NCI-H1092 treated with DMSO at 0.1 percent for 48 hours (cell line): ENCODE measurements at places on chromosomes 11 and 22.

- no peak for DNase-seq
Measured at GRCh38 chr11:16543642-16544041, 187.3 kb upstream of the SOX6 start.

- DNase-seq = no peak
Measured at GRCh38 chr11:73414977-73415651, 38.9 kb downstream of the RELT start.

DNA sequence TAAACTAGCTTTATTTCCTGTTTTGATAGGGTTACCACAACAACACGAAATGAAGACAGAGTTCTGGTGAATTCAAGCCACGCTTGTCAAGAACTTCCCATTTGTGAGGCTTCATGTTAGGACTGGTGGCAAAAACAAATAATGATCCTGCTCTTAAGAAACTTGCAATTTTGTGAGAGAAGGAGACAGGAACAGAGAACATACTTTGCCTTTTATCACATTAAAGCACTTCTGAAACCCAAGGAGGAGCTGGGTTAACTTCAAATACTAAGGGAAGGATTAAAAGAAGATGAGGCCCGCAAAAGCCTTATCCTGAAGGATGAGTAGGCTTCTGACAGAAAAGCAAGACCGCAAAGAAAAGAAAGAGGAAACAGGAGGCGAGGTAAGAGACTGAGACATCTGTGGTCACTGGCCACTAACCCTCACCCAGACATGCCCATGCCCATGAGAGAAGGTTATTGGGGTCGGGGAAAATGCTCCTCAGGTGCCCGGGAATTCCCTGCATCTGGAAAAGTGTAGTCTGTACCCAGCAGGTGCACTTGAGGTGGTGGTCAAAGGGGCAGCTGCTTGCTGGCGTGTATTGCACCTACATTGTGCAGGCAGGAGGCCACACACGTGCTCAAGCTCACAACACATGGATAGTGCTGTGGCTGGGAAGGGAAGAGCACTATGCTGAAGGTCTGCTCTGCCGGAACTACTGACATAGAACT, 50.5 kb downstream of the MAPK1 start:
- no peak for DNase-seq

DNA sequence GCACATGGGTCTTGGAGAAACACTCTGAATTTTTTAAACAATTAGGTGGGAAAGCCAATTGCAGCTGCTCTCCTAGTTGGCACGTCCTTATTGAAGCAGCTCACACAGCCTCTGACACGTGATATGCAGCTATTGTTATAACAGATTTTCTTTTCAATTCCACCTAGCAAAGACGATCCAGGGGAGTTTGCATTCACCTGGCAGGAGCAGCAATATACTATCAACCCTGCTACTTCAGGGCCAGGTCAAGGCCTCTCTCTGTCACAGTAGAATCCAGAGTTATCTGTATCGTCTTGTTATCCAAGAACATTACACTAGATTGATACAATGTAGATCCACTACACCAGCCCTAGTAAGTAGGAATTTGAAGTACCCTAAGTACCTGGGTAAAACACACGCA, 8.3 kb downstream of the KRTAP5-11 start:
- DNase-seq = no peak

GRCh38 chr11:34316347-34317035, 41.3 kb downstream of the ABTB2 start:
- DNase-seq = no peak

- DNase-seq = no peak
Measured at GRCh38 chr11:92812841-92813240, 156.6 kb upstream of the MTNR1B start.

GRCh38 chr11:289712-290620, 1.0 kb downstream of the PGGHG start:
- no peak for DNase-seq

GRCh38 chr11:36205536-36205935, 83.7 kb downstream of the COMMD9 start:
- DNase-seq = no peak

- DNase-seq = peak; percentile 87
Measured at GRCh38 chr11:59611570-59612565, 3.7 kb downstream of the OSBP start.

- DNase-seq = no peak
Measured at GRCh38 chr22:44305888-44306287, 6.9 kb downstream of the SHISAL1 start.

GRCh38 chr11:75498556-75499255, 27.0 kb downstream of the GDPD5 start:
- no peak for DNase-seq
